ENCODE measurements at places on chromosomes 13 and 19.

DNA sequence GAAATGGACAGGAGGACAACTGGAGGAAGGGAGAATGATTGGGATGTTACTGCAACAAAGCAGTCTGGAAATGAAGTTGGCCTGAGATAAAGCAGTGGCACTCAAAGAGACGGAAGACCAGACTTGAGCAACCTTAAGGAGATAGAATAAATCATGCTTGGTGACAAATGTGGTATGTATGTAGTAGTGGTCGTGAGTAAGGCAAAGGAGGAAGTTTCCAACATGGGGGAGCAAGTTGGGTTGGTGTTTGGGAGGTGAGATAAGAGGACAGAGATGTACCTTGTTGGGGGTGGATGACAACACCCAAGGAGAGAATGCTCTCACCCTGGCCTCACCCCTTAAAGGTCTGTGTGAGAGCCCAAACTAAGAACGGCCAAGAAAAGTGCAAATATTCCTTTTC, 420.5 kb downstream of the DIAPH3 start:
- no peak for DNase-seq

- DNase-seq: no peak
These were observed 16.2 kb downstream of the EVI5L start for GRCh38 chr19:7846155-7846646.

- DNase-seq: no peak
These were observed 530.0 kb downstream of the RFC3 start for GRCh38 chr13:34347784-34348573.

DNA sequence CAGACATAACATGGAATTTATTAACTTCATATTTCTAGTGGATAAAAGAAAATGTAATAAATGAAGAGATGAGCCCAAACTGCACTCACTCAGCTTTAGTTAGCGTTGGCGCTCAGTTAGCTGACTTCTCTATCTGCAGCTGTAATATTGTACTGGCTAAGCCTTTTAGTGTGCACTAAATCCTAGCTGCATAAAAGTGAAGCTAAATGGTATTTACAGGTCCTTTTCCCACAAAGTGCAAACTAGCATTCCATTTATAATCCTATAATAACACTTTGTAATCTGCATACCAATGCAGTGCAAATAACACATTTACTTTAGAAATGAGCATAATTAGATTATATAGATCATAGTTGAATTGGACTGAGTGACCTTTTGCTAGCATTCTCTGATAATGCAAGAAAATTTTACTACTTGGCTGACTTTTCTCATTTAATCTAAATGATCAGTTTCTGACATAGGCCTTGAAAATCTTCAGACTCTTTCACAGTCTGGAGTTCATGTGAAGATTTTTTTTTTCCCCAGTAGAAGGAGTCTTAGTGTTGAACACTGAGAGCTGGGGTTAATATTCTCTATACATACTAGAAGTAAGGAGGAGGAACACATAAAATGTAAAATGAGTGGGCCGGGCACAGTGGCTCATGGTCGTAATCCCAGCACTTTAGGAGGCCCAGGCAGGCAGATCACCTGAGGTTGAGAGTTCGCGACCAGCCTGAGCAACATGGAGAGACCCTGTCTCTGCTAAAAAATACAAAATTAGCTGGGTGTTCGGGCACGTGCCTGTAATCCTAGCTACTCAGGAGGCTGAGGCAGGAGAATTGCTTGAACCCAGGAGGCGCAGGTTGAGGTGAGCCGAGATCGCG, 1426.4 kb downstream of the PCDH9 start:
- DNase-seq: no peak

DNA sequence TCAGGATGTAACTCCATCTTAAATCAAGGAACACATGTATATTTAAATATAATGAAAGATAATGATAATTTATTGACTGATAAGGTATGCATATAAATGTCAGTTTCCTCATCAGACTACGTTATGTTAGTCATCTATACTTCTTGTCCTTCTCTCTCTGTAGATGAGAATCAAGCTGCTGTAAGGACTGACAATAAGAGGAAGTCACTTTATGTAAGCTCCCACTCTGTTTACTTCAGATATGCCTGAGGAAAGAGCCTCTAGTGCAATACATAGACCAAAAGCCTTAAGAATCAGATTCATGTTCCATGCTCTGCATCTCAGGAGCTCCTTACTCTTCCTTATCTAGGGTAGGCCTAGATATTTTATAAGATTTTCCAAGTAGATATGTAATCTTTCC, 9.6 kb upstream of the SLITRK6 start:
- no peak for DNase-seq

Data from stimulated activated CD8-positive, alpha-beta memory T cell treated with anti-CD3 and anti-CD28 coated beads, Interleukin-4, amount 100 ng/mL, for 1 hour (primary cell).